ENCODE measurements at places on chromosomes 2 and 18.

GRCh38 chr2:101119431-101119830, 31.8 kb downstream of the TBC1D8 start:
- no peaks in the 10 kb centered on the region for H3K27me3 ChIP-seq
- no peak overlapping the region for H3K27ac ChIP-seq

GRCh38 chr2:11787991-11788390, 41.6 kb downstream of the LPIN1 start:
- H3K27ac ChIP-seq, result no peak overlapping the region
- no peaks in the 10 kb centered on the region for H3K36me3 ChIP-seq
- no peaks in the 10 kb centered on the region for H3K27me3 ChIP-seq
- no peak for DNase-seq
- H3K4me3 ChIP-seq, result no peak overlapping the region

GRCh38 chr18:70207181-70207580, 1.7 kb upstream of the RTTN start:
- H3K27me3 ChIP-seq, result no peaks in the 10 kb centered on the region
- no peaks in the 10 kb centered on the region for H3K4me1 ChIP-seq
- no peak overlapping the region for H3K27ac ChIP-seq
- H3K36me3 ChIP-seq, result no peaks in the 10 kb centered on the region
- no peak for DNase-seq

- no peak overlapping the region for H3K27ac ChIP-seq
- H3K27me3 ChIP-seq, result no peaks in the 10 kb centered on the region
- H3K4me3 ChIP-seq, result no peak overlapping the region
- H3K36me3 ChIP-seq, result no peaks in the 10 kb centered on the region
- no peaks in the 10 kb centered on the region for H3K4me1 ChIP-seq
- DNase-seq, result peak; percentile 62
Measured at GRCh38 chr18:63145851-63146555, 173.6 kb downstream of the BCL2 start.

- no peak overlapping the region for H3K27ac ChIP-seq
- H3K4me1 ChIP-seq, result no peaks in the 10 kb centered on the region
- no peaks in the 10 kb centered on the region for H3K27me3 ChIP-seq
- no peak overlapping the region for H3K4me3 ChIP-seq
- no peak for DNase-seq
Measured at GRCh38 chr2:78553866-78554647, 471.4 kb upstream of the REG3G start.

GRCh38 chr18:30406728-30407127, 635.8 kb downstream of the DSC3 start:
- no peaks in the 10 kb centered on the region for H3K36me3 ChIP-seq
- H3K4me3 ChIP-seq, result no peak overlapping the region
- H3K27ac ChIP-seq, result no peak overlapping the region
- DNase-seq, result no peak
- no peaks in the 10 kb centered on the region for H3K4me1 ChIP-seq

GRCh38 chr2:35428548-35428947, 927.0 kb upstream of the CRIM1 start:
- no peaks in the 10 kb centered on the region for H3K27me3 ChIP-seq
- no peaks in the 10 kb centered on the region for H3K4me1 ChIP-seq
- no peak for DNase-seq
- no peak overlapping the region for H3K4me3 ChIP-seq
- H3K27ac ChIP-seq, result no peak overlapping the region
- H3K36me3 ChIP-seq, result no peaks in the 10 kb centered on the region

DNA sequence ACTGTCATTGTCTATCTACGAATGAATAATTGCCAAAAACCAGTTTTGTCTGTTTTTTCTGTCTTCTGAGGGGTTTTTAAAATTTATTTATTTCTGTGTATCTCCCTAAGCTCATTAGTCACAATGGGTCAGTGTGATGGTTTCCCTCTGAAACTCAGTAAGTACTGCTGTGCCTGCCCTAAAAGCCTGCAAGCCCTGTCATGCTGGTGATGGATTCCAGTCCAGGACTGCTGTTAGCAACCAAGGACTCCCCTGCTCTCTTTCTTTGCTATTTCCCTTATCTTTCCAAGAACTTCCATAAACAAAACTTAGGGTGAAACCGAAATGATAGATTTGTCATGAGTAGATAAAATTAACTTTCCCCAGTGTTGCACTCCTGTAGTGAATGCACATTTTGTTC, 11.8 kb upstream of the DSG2 start:
- no peak overlapping the region for H3K4me3 ChIP-seq
- no peak for DNase-seq
- H3K36me3 ChIP-seq, result no peaks in the 10 kb centered on the region
- H3K27ac ChIP-seq, result no peak overlapping the region
- H3K27me3 ChIP-seq, result no peaks in the 10 kb centered on the region

GRCh38 chr2:98807221-98807620, 76.3 kb upstream of the MGAT4A start:
- H3K36me3 ChIP-seq, result no peaks in the 10 kb centered on the region
- peaks cover 45% of the 10 kb centered on the region for H3K4me1 ChIP-seq
- peak overlapping the region; percentile 82 for H3K27ac ChIP-seq
- H3K27me3 ChIP-seq, result no peaks in the 10 kb centered on the region

DNA sequence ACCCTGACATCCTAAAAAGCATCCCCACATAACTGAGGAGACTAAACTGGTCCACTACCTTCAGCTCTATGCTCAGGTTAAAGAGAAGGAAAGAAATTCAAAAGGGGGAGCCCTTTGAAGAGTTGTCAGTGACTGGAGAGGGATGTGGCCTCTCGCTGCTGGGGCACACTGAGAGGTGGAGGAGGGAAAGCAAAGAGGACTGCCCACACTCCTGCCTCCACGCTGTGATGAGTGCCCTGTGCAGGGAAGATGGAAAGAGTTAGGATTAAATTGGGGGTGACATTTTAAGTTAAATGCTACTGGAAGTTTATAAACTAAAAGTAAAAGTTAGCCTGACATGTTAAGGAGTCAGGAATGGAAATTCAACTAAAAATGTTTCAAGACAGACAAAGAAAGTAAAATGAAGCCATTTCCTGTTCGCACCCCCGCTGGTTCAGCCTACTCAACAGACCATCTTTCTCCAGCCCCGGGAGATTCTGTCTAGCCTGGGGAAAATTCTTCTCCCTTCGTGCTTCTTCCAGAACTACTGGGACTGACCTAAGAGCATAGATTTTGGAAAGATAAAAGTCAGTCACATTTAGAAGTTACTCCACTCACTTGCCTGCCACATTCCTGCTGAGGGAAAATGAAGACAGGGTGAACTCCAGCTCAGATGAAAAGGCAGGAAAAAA, 17.8 kb upstream of the INO80C start:
- no peaks in the 10 kb centered on the region for H3K36me3 ChIP-seq
- no peak overlapping the region for H3K4me3 ChIP-seq
- DNase-seq, result no peak
- no peaks in the 10 kb centered on the region for H3K27me3 ChIP-seq
- no peak overlapping the region for H3K27ac ChIP-seq
- H3K4me1 ChIP-seq, result no peaks in the 10 kb centered on the region

- no peaks in the 10 kb centered on the region for H3K4me1 ChIP-seq
- no peaks in the 10 kb centered on the region for H3K36me3 ChIP-seq
- H3K27ac ChIP-seq, result no peak overlapping the region
- H3K4me3 ChIP-seq, result no peak overlapping the region
Measured at GRCh38 chr2:12087671-12088380, 341.4 kb downstream of the LPIN1 start.

DNA sequence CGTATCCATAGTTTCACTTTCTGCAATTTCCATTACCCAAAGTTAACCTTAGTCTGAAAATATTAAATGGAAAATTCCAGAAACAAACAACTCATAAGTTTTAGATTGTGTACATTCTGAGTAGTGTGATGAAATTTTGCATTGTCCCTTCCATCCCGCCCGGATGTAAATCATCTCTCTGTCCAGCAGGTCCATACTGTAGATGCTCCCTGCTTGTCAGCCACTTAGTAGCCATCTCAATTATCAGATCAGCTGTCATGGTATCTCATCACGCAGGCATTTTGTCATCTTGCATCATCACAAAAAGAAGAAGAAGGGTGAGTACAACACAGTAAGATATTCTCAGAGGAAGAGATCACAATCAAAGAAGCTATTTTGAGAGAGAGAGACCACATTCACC, 185.0 kb upstream of the STK17B start:
- no peak overlapping the region for H3K4me3 ChIP-seq
- no peak for DNase-seq
- H3K36me3 ChIP-seq, result no peaks in the 10 kb centered on the region
- no peaks in the 10 kb centered on the region for H3K4me1 ChIP-seq
- H3K27me3 ChIP-seq, result no peaks in the 10 kb centered on the region
- H3K27ac ChIP-seq, result no peak overlapping the region

GRCh38 chr2:25521665-25522387, 151.6 kb downstream of the DTNB start:
- H3K27ac ChIP-seq, result no peak overlapping the region
- no peaks in the 10 kb centered on the region for H3K27me3 ChIP-seq
- peaks cover 14% of the 10 kb centered on the region for H3K4me1 ChIP-seq
- H3K36me3 ChIP-seq, result no peaks in the 10 kb centered on the region
- peak overlapping the region; percentile 13 for H3K4me3 ChIP-seq

GRCh38 chr18:23938043-23938756, 76.4 kb upstream of the TTC39C start:
- H3K36me3 ChIP-seq, result no peaks in the 10 kb centered on the region
- H3K27ac ChIP-seq, result no peak overlapping the region
- H3K27me3 ChIP-seq, result no peaks in the 10 kb centered on the region
- no peak for DNase-seq
- H3K4me1 ChIP-seq, result no peaks in the 10 kb centered on the region
- H3K4me3 ChIP-seq, result no peak overlapping the region

- H3K36me3 ChIP-seq, result no peaks in the 10 kb centered on the region
- no peak overlapping the region for H3K4me3 ChIP-seq
- no peak for DNase-seq
- no peak overlapping the region for H3K27ac ChIP-seq
- no peaks in the 10 kb centered on the region for H3K27me3 ChIP-seq
- no peaks in the 10 kb centered on the region for H3K4me1 ChIP-seq
Measured at GRCh38 chr2:232374356-232374755, 4.2 kb upstream of the ALPP start.

DNA sequence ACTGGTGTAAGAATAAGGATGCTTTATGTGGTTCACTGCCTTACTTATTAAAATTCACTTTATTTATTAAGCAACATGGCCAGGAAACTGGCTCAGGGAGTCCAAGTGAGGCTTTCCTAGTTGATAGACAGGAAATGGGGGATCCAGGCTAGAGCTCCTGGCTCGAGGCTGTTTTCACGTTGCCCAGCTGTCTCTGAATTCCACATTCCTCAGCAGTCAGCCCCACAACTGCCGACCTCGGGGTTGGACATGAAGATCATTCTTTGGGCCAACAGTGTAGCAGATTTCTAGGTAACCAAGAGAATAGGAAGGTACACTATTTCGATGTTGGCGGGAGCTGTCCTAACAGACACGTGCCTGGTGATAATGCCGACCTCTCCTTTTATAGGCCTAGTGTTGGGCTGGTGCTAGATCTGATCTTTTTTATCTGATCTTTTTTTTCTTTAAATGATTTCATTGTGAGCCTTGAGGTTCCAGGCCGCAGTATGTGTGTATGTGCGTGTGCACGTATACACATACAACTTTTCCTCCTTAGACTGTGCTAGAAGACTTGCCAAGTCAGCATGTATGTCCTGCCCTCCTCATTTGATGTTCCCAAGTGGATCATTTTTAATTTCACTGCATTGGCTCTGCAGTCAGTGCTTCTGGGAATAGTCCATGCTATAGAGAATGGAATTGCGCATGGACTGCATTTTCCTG, 103.5 kb downstream of the CABLES1 start:
- H3K4me3 ChIP-seq, result no peak overlapping the region
- H3K36me3 ChIP-seq, result no peaks in the 10 kb centered on the region
- no peak for DNase-seq

GRCh38 chr2:62030902-62031301, 125.4 kb downstream of the COMMD1 start:
- no peak overlapping the region for H3K27ac ChIP-seq
- no peaks in the 10 kb centered on the region for H3K36me3 ChIP-seq
- no peaks in the 10 kb centered on the region for H3K4me1 ChIP-seq
- H3K4me3 ChIP-seq, result no peak overlapping the region

- H3K4me3 ChIP-seq, result no peak overlapping the region
- DNase-seq, result no peak
- H3K36me3 ChIP-seq, result no peaks in the 10 kb centered on the region
- H3K27me3 ChIP-seq, result no peaks in the 10 kb centered on the region
- no peak overlapping the region for H3K27ac ChIP-seq
- no peaks in the 10 kb centered on the region for H3K4me1 ChIP-seq
Measured at GRCh38 chr2:135762022-135762421, 20.4 kb downstream of the UBXN4 start.

DNA sequence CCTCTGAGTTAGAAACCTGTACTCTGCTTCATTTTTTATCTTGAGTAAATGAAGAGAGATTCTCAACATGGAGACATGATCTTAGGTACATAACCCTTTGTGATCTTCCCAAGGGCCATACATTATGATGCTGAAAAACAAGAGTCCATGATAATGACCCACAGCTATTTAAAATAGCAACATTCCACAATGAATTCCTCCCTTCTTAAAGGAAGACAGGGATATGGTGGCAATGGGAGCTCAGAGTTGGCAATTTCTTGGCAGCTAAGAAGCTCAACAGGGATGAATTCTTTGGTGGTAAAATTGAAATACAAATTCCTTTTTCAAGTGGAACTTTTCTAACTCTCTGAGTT, 638.5 kb downstream of the CNTNAP5 start:
- no peak overlapping the region for H3K4me3 ChIP-seq
- DNase-seq, result no peak
- H3K36me3 ChIP-seq, result no peaks in the 10 kb centered on the region
- no peaks in the 10 kb centered on the region for H3K4me1 ChIP-seq
- H3K27me3 ChIP-seq, result no peaks in the 10 kb centered on the region
- H3K27ac ChIP-seq, result no peak overlapping the region

DNA sequence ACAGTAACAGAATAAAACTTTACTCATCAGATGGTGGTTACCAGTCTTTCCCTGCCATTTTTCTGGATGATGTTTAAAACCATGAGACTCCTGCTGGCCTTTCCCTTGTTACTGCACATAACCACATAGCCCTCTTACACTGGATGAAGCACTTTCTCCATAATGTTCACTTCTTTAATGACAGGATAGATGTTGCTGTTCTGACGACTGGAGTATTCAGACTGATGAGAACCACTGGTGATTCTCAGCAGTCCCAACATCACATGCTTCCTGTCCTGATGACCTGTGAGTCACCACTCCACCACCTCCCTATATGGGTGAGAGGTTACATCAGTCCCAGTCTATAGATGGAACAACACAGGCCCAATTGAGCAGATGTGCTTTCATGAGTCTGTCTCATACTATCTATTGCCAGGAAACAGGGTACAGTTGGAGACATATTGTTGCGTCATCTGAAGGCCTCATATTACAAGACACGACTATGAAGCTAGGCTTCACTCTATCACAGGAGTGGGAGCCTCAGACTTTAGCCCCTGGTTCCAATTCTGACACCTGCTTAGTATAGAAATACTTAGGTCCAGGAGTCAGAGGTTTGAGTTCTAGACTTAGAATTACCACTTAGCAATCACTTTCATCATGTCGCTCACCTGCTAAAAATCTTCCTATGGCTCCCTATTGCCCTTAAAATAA, 145.7 kb upstream of the KLF7 start:
- no peaks in the 10 kb centered on the region for H3K36me3 ChIP-seq
- peak overlapping the region; percentile 86 for H3K27ac ChIP-seq
- H3K4me3 ChIP-seq, result no peak overlapping the region
- peak; percentile 65 for DNase-seq

GRCh38 chr2:68653538-68653982, 10.2 kb downstream of the PROKR1 start:
- DNase-seq, result no peak
- H3K27ac ChIP-seq, result no peak overlapping the region
- no peaks in the 10 kb centered on the region for H3K36me3 ChIP-seq
- H3K27me3 ChIP-seq, result no peaks in the 10 kb centered on the region
- H3K4me1 ChIP-seq, result peaks cover 13% of the 10 kb centered on the region
- no peak overlapping the region for H3K4me3 ChIP-seq

GRCh38 chr2:18284331-18284730, 276.1 kb downstream of the RDH14 start:
- no peaks in the 10 kb centered on the region for H3K36me3 ChIP-seq
- no peak overlapping the region for H3K4me3 ChIP-seq
- no peaks in the 10 kb centered on the region for H3K27me3 ChIP-seq
- no peaks in the 10 kb centered on the region for H3K4me1 ChIP-seq
- no peak overlapping the region for H3K27ac ChIP-seq

Measured in left lung (tissue), 14 donors.